ENCODE measurements at places on chromosomes 16 and 17.
A peak's percentile ranks its signal among the peaks of the same experiment; 100 is the strongest.

DNA sequence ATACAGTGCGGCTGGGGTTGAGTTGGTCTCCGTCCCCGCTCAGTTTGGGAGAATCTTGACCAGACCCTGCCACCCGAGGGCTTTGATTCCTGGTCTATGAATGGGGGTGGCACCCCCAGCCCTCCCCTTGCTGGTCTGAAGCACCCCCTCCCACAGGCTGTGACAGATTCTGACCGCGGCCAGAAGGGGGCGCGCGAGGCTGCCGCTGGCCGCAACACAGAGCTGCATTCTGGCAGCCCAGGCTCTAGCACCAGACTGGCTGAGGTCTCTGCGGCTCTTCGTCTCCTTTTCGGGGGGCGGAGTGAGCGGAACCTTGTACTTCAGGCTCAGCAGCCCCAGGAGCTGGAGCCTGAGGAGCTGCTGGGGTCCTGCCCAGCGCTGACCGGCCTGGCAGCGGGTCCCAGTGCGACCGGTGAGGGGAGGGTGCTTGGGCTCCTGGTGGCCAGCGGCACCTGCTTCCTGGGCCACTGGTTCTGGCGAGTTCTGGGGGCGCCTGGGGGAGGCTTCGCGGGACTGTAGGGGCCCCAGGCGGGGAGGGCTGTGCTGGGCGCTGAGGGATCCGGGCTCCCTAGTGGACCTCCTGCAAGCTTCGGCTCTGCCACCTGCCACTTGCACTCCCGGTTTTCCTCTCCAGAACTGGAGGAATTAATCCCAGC is 1011.6 kb downstream of the KCNJ18 start:
- no peak for DNase-seq

DNA sequence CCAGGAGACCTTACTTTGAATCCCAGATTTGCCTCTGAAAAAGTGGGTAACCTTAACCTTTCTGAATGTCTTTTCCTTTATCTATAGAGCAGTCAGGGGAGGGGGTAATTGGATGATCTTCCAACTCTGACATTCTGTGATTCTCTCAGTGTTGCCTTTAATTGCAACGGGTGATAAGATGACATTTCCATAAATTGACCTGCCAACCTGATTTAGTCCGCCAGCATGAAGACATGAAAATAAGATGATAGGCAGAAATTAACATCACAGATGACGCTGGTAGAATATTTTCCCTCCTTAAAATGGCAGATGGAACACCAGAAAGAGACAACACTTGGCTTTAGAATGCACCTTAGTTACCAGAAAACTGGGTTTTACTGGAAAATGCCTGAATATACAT is 72.6 kb downstream of the VAT1L start:
- no peak for DNase-seq

DNA sequence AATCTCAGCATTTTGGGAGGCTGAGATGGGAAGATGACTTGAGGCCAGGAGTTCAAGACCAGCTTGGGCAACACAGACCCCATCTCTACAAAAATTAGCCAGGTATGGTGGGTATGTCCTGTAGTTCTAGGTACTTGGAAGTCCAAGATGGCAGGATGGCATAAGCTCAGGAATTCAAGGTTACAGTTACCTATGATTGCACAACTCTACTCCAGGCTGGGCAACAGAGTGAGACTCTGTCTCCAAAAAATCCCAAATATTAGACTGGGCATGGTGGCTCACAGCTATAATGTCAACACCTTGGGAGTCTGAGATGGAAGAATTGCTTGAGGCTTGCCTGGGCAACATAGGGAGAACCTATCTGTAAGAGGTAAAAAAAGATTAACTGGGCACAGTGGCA is 63.4 kb downstream of the CRLF3 start:
- no peak for DNase-seq

DNA sequence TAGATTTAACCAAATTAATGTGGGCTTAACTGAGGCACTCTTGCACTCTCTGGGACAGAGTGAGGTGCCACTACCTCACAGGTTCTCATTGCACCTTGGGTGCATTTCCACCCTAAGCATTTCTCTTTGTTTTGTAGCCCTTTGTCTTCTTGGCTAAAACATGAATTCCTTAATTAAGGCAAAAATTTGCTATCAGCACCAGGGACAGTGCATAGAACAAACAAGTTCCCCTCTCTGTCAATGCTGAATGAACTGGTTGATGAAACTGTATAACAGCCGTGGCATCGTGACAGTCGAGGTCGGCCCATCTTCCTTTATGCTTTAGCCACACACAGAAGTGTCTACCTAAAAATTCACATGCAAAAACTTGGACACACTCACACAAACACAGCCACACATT is 74.8 kb downstream of the HS3ST2 start:
- no peak for DNase-seq

- no peak for DNase-seq
Observed at GRCh38 chr16:72740347-72740746, 307.6 kb downstream of the ZFHX3 start.

DNA sequence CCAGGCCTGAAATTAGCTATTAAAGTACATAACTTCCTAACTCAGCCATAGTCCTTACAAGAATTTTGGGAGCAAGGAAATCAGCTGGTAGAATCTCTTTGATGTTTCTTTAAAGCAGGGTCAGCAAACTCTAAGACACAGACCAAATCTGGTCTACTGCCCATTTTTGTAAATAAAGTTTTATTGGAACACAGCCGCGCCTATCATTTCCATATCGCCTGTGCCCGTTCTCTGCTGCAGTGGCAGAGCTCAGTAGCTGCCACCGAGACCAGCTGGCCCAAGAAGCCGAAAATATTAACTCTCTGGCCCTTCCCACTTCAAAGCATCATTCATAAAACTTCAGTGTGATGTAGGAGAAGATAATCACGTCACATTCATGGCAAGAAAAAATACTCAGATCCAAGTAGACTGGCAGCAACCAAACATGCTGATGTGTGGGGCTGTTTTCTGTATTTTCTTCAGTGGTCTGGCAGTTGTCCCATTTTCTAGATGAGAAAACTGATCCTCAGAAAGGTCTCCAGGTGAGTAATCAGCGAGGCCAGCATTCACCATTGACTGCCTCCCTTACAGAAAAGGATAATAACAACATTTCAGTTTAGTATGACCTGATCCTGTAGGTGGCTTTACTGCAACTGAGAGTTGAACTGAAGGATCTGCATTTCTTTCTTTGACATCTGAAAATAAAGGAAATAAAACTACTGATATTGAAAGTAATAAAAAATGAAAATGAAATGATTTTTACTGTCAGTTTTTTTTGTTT is 18.0 kb upstream of the HSBP1 start:
- DNase-seq, result no peak

DNA sequence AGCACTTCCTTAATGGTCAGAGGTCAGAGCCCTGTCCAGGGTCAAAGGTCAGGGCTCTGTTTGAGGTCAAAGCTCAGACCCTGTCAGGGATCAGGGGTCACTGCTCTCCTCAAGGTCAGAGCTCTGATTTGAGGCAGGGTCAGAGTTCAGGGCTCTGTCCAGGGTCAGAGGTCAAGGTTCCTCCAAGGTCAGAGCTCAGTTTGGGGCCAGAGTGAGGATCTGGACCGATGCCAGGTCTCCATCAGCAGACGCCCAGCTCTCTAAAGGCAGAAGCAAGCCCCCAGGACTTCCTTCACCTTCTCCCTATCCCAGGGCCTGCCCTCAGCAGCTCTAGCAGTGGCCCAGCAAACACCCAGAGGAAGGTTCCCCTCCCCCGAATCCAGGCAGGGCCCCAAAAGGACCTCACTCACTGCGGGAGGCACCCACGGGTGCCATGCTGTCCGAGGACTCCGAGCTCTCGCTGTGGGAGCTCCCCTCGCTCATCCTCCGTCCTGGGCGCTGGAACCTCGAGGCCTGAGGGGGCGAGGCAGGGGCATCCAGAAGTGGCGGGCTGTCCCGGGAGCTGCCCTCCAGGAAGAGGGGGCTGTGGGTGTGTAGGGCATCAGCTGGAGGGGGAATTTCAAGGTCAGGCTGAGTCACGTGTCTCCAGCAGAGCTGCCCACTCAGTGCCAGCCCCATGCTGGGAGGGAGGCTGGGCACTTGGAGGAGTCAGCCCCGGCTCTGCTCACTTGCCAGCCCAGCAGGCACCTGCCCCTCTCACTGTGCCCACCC is 26.7 kb downstream of the PIMREG start:
- DNase-seq, result no peak

DNA sequence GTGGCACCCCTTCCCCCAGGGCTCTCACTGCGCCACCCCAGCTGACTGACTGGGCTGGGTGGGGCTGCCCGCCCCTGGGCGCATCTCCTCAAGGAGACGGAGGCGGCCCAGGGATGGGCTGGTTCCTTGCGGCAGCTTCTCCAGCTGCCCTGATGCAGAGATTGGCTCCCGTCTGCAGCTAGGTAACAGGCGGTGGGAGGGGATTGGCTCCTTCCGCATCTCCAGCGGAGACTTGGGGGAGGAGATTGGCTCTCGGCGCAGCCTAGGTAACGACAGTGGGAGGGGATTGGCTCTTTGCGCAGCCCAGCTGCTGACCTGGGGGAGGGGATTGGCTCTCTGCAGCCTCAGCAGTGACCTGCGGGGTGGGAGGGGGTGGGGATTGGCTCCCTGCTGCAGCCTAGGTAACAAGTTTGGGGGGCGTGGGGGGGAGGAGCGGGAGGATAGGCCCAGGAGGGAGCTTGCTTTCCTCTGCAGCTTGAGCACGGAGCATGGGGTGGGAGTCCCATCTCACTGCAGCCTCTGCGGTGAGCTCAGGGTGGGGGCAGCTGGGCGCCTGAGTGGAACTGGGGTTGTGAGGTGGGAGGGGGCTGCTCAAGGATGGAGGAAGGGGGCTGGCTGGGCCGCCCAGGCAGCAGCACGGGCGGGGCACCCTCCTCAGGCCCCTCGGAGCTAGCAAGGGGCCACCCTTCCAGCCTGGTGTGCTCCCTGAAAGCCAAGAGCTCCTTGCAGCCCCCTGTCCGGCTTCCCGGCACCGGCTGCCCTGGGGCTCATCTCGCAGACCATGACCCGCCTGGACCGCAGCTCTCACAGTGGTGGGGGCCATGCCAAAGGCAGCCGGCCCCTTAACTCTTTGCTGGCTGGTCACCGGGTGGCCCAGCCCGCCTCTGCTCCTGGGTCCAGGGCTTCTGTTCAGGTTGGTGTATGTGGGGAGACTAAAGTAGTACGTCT is 6.4 kb downstream of the NFE2L1 start:
- no peak for DNase-seq

DNA sequence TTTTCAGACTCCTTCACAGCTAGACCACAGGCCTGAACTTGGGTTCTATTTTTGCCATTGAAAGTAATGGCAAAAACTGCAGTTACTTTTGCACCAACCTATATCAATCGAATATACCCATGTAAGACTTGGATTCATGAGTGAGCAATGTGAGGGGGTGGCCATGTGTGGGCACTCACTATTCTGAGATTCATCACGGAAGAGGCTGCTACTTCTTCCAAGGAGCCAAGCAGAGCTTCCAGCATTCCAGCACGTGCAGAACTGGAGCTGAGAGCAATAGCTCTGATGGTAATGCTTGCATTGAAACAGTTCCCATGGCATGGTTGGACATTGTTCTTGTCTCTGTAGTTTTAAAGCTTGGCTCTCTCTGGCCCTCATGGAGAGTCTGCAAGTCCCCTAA is 327.6 kb downstream of the CA10 start:
- no peak for DNase-seq

DNA sequence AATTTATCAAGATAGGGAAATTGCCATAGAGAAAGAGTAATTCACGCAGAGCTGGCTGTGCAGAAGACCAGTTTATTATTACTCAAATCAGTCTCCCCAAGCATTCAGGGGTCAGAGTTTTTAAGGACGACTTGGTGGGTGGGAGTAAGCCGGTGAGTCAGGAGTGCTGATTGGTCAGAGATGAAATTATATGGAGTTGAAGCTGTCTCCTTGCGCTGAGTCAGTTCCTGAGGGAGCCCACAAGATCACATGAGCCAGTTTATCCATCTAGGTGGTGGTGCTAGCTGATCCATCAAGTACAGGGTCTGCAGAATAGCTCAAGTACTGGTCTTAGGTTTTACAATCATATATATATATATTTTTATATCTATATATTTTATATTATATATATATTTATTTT is 6.0 kb upstream of the AQP8 start:
- no peak for DNase-seq

- DNase-seq, result no peak
Observed at GRCh38 chr16:53901408-53901807, 197.5 kb downstream of the FTO start.

DNA sequence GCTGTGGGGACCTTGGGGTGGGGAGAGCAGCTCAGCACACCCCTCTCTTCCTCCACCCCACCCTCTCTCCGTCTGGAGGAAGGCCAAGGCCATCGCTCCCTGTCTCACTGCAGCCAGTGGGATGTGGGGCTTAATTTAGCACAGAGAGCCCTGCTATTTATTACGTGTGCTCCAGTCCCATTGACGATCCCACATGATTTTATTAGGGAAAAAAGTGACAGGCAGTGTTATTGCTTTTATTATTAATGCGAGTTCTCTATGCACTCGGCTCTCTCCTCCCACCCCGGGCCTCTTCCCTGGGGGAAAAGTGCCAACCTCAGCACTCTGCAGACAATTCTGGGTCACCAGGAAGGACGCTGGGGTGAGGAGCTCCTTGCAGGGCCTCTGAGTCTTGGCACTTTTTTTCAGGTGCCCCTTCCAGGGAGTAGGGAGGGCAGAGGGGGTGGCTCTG is 57.3 kb downstream of the MGAT5B start:
- no peak for DNase-seq

DNA sequence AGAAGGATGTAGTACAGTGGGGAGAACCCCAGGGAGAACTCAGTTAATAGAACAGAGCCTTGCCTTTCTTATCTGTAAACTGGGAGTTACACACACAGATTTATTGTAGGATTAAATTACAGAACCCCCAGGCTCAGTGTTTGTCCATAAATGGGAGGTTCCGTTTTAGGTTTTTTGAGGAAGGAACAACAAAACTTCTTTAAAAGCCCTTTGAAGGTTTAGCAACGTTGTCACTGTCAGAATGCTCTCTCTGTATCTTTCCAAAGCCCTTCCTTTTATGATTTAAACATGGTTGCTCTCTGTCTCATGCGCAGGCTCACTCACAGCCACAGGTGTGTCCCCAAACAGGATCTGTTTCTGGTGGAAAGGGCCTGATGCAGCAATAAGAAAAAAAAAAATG is 9.4 kb upstream of the GNA13 start:
- DNase-seq, result no peak

- DNase-seq, result peak; percentile 69
Observed at GRCh38 chr17:3667366-3668278, 756 bp downstream of the TAX1BP3 start.

DNA sequence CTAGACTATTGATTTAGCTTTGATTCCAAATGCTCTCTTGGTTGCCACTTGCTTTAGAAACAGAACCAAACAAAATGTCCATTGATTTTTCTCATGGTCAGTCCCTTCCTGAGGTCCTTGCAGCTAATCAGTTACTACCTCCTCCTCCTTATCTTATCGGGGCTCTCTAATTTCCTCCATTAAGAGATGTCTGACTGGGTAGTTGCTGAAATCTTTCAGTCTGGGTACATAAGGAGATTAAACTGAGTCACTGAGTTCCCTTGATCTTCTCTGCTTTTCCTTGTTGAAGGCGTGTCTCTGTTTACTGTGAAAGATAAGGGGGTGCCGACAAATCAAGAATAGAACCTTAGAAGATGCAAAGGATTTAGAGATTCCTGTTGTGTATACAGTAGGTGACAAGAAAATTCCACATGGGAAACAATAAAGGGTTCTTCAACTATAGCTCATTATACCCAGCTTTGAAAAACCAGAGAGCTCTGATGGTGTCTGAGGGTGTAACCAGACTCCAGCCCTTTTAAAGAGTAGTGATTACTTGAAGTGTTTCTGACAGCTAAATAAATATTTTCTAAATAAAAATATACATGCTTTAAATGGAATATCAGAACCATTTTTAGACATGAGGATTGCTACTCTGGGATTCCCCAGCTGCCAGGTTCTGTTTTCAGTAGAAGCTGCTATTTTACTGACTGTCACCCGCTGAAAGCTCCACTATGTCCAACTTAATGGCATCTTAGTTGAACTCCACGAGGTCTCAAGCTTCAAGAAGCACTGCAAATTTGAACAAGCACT is 791.3 kb upstream of the SOX9 start:
- no peak for DNase-seq
